ENCODE measurements at places on chromosomes 1 and 21. TPM values are rescaled to one million over a fixed set of nuclear protein-coding genes. Genes with fewer than 3 reads are reported as not detected.

GRCh38 chr1:181169281-181169865 lies 80.9 kb downstream of the IER5 start:
- no peak for DNase-seq
- no peak overlapping the region for H3K27ac ChIP-seq
- no peaks in the 10 kb centered on the region for H3K36me3 ChIP-seq

- no peaks in the 10 kb centered on the region for H3K4me1 ChIP-seq
- H3K36me3 ChIP-seq, result no peaks in the 10 kb centered on the region
- H3K4me3 ChIP-seq, result no peak overlapping the region
- no peaks in the 10 kb centered on the region for H3K27me3 ChIP-seq
- no peak for DNase-seq
These were observed 63.3 kb upstream of the ZC3H11B start for GRCh38 chr1:219676012-219676765.

DNA sequence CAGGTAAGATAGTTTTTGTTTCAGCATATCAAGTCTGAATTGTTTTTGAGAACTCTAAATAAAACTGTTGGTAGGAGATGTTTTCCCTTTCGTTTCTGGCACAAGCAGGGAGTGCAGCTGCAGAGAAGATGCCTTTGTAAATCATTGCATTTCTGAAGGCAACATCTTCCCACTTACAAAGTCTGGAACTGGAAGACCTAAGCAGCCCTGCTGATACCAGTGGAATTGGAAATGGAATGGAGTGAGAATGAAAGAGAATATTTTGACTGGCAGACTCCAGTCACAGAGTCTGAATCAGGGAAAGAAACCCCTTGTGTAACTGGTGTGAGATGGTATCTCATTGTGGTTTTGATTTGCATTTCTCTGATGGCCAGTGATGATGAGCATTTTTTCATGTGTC lies 815.6 kb downstream of the LTN1 start:
- no peak for DNase-seq
- H3K36me3 ChIP-seq, result no peaks in the 10 kb centered on the region
- no peak overlapping the region for H3K4me3 ChIP-seq
- H3K4me1 ChIP-seq, result no peaks in the 10 kb centered on the region
- no peak overlapping the region for H3K27ac ChIP-seq
- no peaks in the 10 kb centered on the region for H3K27me3 ChIP-seq

- no peak overlapping the region for H3K4me3 ChIP-seq
- no peak for DNase-seq
- no peaks in the 10 kb centered on the region for H3K36me3 ChIP-seq
- no peaks in the 10 kb centered on the region for H3K4me1 ChIP-seq
- H3K27me3 ChIP-seq, result no peaks in the 10 kb centered on the region
- H3K27ac ChIP-seq, result no peak overlapping the region
These were observed 48.3 kb upstream of the POFUT2 start for GRCh38 chr21:45335761-45336534.

- H3K27ac ChIP-seq, result no peak overlapping the region
- H3K36me3 ChIP-seq, result no peaks in the 10 kb centered on the region
- no peaks in the 10 kb centered on the region for H3K27me3 ChIP-seq
- H3K4me3 ChIP-seq, result no peak overlapping the region
- no peak for DNase-seq
- H3K4me1 ChIP-seq, result no peaks in the 10 kb centered on the region
These were observed 353.4 kb upstream of the NEGR1 start for GRCh38 chr1:72635719-72636118.

DNA sequence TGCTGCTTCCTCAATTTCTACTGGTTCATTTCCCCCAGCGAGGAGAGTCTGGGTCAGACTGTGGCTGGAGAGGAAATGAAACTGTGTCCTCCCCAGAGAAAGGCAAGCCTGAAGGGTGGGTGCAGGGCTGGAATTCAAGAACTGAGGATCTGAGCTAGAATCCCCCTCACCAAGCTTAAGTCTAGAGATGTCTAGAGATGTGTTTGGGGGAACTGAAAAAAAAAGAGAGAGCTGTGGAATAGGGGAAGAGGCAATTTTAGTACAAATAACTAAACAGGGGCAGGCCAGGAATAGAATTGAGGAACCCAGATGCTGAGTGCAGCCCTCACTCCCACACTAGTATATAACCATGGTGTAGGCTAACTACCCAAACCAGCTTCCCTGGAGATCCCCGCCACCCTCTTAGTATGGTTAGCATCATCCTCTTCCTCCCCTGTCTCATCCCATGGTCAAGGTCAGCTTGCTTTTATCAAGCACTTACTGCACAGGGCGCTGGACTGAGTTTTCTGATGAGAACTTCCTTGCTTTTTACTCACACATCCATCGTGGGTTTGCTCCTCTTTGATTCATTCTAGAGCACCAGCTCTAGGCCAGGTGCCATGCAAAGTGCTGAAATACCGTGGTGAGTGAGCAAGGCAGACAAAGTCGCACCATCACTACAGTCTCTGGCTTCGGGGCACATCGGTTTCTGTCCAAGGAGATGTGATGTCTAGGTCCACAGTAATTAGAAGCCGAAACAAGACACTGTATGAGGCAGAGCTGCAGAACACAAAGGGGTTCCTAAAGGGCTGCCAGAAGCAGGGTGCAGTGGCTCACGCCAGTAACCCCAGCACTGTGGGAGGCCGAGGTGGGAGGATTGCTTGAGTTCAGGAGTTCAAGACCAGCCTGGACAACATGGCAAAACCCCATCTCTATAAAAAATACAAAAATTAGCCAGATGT lies 112.9 kb upstream of the IPO9 start:
- no peaks in the 10 kb centered on the region for H3K4me1 ChIP-seq
- H3K4me3 ChIP-seq, result no peak overlapping the region

GRCh38 chr21:45329261-45330074 lies 41.8 kb upstream of the POFUT2 start:
- no peaks in the 10 kb centered on the region for H3K36me3 ChIP-seq
- H3K27ac ChIP-seq, result no peak overlapping the region

GRCh38 chr1:78070758-78071157 lies 25.0 kb downstream of the GIPC2 start:
- no peak overlapping the region for H3K4me3 ChIP-seq
- no peaks in the 10 kb centered on the region for H3K36me3 ChIP-seq
- no peak overlapping the region for H3K27ac ChIP-seq
- no peaks in the 10 kb centered on the region for H3K27me3 ChIP-seq
- DNase-seq, result no peak
- H3K4me1 ChIP-seq, result no peaks in the 10 kb centered on the region

DNA sequence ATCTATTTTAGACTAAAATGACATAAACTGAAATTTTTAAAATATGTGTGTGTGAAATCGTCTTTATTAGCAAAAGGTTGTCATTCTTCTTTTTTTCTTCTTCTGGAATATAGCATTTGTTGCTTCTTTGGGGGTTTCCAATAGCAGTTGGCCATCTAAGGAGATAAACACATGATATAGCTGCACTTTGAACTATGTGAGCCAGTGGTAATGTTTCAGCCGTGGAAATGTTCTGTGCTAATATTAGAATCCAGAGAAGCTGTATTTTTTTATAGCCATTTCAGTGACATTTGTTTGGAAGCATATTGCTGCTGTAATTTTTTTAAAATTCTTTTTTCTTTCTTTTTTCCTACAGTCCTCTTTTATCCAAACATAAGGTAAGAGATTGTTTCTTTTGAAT lies 75.1 kb downstream of the CNST start:
- H3K36me3 ChIP-seq, result peaks cover 10% of the 10 kb centered on the region
- H3K4me3 ChIP-seq, result no peak overlapping the region
- no peaks in the 10 kb centered on the region for H3K4me1 ChIP-seq
- H3K27ac ChIP-seq, result no peak overlapping the region

DNA sequence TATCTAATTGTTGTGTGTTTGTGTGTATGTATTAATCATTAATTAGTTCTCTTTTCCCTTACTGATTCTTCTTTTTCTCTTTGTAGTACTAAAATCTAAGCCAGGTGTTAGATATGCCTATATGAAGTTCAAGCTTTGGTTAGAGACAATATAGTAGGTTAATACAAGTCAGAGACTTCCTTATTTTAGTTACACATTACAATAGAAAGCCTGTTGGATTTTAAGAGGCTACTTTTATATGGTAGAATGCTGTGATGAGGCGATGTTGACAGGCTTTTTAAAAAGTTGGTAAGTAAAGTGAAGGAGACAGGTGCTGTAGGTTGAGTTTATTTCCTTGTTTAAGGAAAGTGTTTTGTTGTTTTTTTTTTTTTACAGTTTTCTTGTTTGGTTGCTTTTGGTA lies 45.9 kb downstream of the ADGRL2 start:
- no peak overlapping the region for H3K4me3 ChIP-seq
- DNase-seq, result no peak
- H3K36me3 ChIP-seq, result no peaks in the 10 kb centered on the region
- H3K27me3 ChIP-seq, result no peaks in the 10 kb centered on the region
- H3K27ac ChIP-seq, result no peak overlapping the region

GRCh38 chr1:4380564-4381168 lies 273.7 kb upstream of the AJAP1 start:
- no peaks in the 10 kb centered on the region for H3K36me3 ChIP-seq
- DNase-seq, result no peak
- H3K27me3 ChIP-seq, result no peaks in the 10 kb centered on the region
- no peak overlapping the region for H3K27ac ChIP-seq
- no peak overlapping the region for H3K4me3 ChIP-seq

GRCh38 chr1:230629511-230629910 lies 12.8 kb upstream of the COG2 start:
- H3K4me1 ChIP-seq, result no peaks in the 10 kb centered on the region
- DNase-seq, result no peak

DNA sequence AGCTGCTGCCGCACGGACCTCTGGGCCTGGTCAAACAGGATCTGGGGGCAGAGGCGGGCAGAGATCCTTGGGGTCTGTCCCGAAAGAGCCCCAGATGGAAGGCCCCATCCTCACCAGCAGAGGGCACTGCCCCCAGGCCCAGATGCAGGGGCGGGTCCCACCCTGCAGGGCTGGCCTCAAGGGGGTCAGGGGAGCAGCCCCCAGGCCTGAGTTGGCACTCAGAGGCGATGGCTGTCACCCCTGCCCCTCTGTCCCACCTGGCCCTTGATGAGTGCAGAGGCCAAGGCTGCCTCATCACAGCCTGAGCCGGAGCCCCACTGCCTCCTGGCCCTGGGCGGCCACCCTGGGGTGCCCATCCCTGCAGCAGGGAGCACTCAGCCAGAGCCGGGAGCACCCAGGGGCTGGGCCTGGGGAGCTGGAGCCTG lies 5.7 kb downstream of the ACAP3 start:
- H3K4me3 ChIP-seq, result no peak overlapping the region
- no peak overlapping the region for H3K27ac ChIP-seq

GRCh38 chr1:118262865-118263264 lies 77.8 kb upstream of the SPAG17 start:
- H3K4me1 ChIP-seq, result no peaks in the 10 kb centered on the region
- DNase-seq, result no peak
- H3K36me3 ChIP-seq, result no peaks in the 10 kb centered on the region
- H3K4me3 ChIP-seq, result no peak overlapping the region
- no peak overlapping the region for H3K27ac ChIP-seq

DNA sequence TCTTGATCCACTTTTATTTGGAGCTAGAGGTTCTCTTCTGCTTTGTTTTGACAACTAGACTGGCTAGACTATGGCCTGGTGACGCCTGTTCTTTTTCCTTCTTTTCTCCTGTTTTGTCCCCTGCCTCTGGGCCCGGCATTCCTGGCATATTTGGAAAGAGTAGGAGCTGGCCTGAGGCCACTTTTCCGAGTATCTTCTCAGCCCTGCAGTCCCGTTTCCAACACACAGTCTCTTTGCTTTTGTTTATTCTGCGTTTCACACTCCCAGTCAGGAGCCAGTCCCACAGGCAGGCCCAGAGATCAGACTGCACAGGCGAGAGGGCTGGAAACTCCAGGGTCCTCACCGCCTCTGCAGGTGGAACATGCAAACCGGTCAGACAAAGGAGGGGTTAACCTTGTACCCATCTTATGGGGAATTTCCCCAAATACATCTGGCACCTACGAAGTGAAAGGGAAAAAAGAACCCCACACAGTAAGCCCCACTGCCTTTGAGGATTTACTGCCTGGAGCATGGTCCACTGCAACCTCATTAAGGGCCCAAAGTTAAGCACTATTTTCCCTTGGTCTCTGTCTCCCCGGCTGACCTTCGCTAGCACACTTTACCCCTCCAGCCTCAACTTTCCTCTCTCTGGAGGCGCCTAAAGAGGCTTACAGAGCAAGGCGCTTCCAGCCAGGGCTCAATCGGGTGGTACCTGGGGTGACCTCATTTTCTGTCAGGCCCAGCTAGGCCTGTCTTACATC lies 141.1 kb downstream of the TOMM20 start:
- peaks cover 13% of the 10 kb centered on the region for H3K4me1 ChIP-seq
- no peak overlapping the region for H3K27ac ChIP-seq
- no peak overlapping the region for H3K4me3 ChIP-seq
- no peaks in the 10 kb centered on the region for H3K36me3 ChIP-seq

GRCh38 chr1:160360227-160360695 lies 6.6 kb upstream of the NHLH1 start:
- DNase-seq, result no peak
- no peaks in the 10 kb centered on the region for H3K27me3 ChIP-seq
- no peak overlapping the region for H3K4me3 ChIP-seq
- H3K4me1 ChIP-seq, result no peaks in the 10 kb centered on the region

DNA sequence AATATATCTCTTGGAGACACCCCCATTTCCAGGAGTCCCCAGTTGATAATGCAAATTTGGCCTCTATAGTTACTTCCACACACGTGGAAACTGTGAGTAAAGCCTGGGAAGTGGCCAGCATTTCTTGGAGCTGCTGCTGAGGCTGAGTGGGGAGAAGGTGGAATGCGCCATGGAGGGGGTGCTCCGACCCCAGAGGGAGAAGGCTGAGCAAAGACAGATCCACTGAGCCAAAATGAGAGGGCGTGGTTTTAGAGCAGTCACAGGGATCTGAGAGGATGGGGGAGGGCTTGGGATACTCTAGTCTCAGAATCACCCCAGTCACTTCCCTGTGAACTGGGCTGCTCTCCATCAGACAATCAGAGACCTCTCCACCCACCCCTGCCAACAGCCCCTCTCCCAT lies 38.7 kb downstream of the TRIM62 start:
- H3K27me3 ChIP-seq, result no peaks in the 10 kb centered on the region
- DNase-seq, result no peak
- H3K36me3 ChIP-seq, result no peaks in the 10 kb centered on the region
- H3K4me3 ChIP-seq, result no peak overlapping the region
- H3K4me1 ChIP-seq, result no peaks in the 10 kb centered on the region

GRCh38 chr1:17437580-17438317 lies 1.7 kb downstream of the RCC2 start:
- H3K27me3 ChIP-seq, result no peaks in the 10 kb centered on the region
- peaks cover 14% of the 10 kb centered on the region for H3K4me1 ChIP-seq
- peak overlapping the region; percentile 86 for H3K27ac ChIP-seq
- peak overlapping the region; percentile 50 for H3K4me3 ChIP-seq
- peak; percentile 46 for DNase-seq
- H3K36me3 ChIP-seq, result no peaks in the 10 kb centered on the region

- H3K27ac ChIP-seq, result no peak overlapping the region
- peaks cover 10% of the 10 kb centered on the region for H3K4me1 ChIP-seq
- H3K36me3 ChIP-seq, result no peaks in the 10 kb centered on the region
- no peak for DNase-seq
- H3K27me3 ChIP-seq, result no peaks in the 10 kb centered on the region
These were observed 126.9 kb downstream of the SETD4 start for GRCh38 chr21:35933466-35933865.

- DNase-seq, result no peak
- no peak overlapping the region for H3K4me3 ChIP-seq
- H3K27me3 ChIP-seq, result no peaks in the 10 kb centered on the region
- H3K4me1 ChIP-seq, result no peaks in the 10 kb centered on the region
These were observed 143.6 kb downstream of the CNIH3 start for GRCh38 chr1:224759681-224760091.

Gene HSD11B1
- 0.18 TPM for polyA plus RNA-seq

Gene CLDN17
- polyA plus RNA-seq, result not detected

Gene FCRL2
- polyA plus RNA-seq, result not detected

Gene RGS16
- 0.10 TPM for polyA plus RNA-seq

Gene MEX3A
- polyA plus RNA-seq, result not detected

Gene HCRTR1
- not detected for polyA plus RNA-seq

Gene KRTAP12-2
- polyA plus RNA-seq, result not detected

Gene JAM2
- polyA plus RNA-seq, result 0.04 TPM

Gene LCE1D
- not detected for polyA plus RNA-seq

Gene DNM3
- polyA plus RNA-seq, result 1.2 TPM

All from naive thymus-derived CD4-positive, alpha-beta T cell (primary cell).